NK-92 treated with Interleukin-12 subunit alpha and Interleukin-12 subunit beta, amount 100 ng/mL, for 24 hours (cell line): ENCODE measurements at places on chromosomes 16 and 17.

DNA sequence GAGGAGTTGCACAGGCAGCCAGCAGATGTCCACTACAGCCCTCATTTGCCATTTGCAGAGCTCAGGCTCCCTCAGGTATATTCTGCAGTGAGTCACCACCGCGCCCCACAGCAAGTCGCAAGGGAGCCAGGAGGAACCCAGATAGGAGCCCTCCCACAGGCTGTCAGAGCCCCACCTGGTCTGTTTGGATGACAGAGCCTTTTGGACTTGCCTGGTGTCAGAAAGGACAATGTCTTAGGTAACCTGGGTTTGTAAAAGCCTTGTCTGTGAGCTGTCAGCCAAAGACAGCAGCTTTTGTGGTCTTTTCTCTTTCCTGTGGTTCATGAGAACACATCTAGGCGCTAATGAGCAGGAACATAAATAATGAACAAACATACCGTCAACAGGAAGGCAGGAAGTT lies 70.9 kb downstream of the GNAO1 start:
- DNase-seq = peak; percentile 46

- peak; percentile 31 for DNase-seq
Observed at GRCh38 chr16:88442727-88443576, 10.1 kb upstream of the ZFPM1 start.

DNA sequence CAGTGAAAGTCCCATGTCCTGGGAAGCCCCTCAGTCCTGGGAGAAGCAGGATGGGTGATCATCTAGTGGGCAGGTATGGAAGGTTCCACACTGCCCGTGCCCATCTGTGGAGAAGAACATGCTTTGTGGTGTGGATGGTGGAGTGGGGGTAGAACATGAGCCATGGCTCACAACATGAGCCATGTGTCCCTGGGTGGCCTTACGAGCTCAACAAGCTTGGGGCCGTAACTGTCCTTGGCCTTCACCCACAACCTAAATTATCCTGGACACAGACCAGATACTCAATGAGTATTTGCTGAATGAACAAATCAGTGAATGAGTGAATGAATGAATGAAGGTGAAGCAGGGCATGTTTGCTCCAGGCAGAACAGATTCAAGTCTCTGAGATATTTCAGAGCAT lies 13.5 kb downstream of the SOX8 start:
- no peak for DNase-seq

DNA sequence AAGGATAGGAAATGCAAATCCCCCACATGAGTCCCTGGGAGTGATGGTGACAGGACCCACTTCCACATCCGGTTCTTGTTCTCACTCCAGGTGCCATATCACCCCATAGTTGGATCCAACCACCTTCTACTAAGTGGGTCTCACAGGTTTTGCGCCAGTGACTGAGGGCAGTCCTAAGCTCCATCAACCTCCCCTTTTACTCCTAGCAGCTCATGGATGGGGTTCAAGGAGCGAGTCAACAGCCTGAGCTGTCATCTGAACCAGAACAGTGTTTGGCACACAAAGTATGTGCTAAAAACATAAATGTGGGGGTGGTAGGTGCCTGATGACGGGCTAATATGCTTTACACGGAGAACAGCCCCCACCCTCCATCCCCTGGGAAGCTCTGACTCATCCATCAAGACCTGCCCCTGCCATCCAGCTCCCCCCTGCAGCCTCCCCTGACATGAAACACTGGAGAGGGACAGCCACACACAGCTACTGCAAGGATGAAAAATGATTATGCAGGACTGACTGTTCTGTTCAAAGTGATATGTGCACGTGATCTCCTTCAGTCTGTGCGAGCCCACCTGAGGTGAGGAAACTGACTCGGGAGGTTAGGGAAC lies 143.2 kb upstream of the CDH5 start:
- DNase-seq = no peak

GRCh38 chr17:38749223-38750043 lies 1.3 kb upstream of the PCGF2 start:
- DNase-seq = no peak

- no peak for DNase-seq
Observed at GRCh38 chr16:53822936-53823529, 119.1 kb downstream of the FTO start.

GRCh38 chr16:49952386-49952785 lies 72.6 kb upstream of the CNEP1R1 start:
- DNase-seq = no peak

GRCh38 chr16:68782198-68783174 lies 45.4 kb downstream of the CDH1 start:
- DNase-seq = no peak

- DNase-seq = no peak
Observed at GRCh38 chr17:41131979-41132378, 8.0 kb upstream of the KRTAP4-12 start.

GRCh38 chr17:75260641-75261335 lies 618 bp downstream of the GGA3 start:
- peak; percentile 47 for DNase-seq

GRCh38 chr16:80526418-80527061 lies 14.3 kb upstream of the DYNLRB2 start:
- DNase-seq = peak; percentile 6
